ENCODE measurements at places on chromosomes 12 and 14.
A peak's percentile ranks its signal among the peaks of the same experiment; 100 is the strongest.

DNA sequence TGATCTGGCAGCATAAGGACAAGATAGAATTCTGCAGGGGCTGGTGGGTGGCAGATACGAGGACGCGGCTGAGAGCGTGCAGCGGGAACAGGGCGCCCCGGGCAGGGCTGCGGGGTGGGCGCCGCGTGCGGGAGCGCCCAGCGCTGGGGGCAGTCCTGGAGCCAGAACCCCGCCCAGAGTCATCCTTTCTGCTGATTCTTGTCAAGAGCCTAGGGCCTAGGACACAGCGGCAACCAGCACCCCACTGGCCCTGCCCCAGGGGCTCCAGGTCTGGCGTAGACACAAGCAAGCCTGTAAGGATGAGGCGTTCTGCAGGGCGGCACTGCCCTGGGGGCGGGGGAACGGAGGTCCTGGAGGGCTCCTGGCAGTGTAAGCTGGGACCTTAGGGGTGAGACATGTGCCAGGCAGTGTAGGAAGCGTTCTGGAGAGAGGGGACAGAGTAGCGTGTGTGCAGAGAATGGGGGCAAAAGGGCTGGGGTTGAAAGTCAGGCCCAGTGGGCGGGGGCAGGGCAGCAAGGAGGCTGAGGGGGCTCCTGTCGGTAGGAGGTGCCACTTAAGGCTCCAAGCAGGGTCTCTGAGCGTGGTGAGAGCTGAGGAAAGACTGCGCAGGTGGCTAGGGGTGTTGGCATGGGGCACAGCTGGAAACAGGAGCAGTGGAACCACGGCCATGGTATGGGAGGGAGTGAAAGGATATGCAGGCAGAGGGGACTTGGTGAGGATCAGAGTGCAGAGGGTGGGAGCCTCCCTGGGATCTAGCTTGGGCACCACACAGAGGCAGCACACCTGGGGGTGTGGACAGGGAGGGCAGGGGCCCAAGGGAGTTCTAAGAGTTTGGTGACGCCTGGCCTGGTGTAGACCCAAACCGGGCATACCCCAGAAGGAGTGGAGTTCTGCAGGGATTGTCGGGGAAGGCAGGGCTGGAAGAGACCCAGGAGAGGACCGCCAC lies 845 bp upstream of the AHNAK2 start:
- no peak for DNase-seq

- DNase-seq: no peak
These were observed 8.6 kb downstream of the GLTP start for GRCh38 chr12:109871668-109872314.

- no peak for DNase-seq
These were observed 38.3 kb downstream of the TTLL5 start for GRCh38 chr14:75699331-75699730.

GRCh38 chr14:75138492-75138891 lies 11.6 kb upstream of the NEK9 start:
- no peak for DNase-seq

DNA sequence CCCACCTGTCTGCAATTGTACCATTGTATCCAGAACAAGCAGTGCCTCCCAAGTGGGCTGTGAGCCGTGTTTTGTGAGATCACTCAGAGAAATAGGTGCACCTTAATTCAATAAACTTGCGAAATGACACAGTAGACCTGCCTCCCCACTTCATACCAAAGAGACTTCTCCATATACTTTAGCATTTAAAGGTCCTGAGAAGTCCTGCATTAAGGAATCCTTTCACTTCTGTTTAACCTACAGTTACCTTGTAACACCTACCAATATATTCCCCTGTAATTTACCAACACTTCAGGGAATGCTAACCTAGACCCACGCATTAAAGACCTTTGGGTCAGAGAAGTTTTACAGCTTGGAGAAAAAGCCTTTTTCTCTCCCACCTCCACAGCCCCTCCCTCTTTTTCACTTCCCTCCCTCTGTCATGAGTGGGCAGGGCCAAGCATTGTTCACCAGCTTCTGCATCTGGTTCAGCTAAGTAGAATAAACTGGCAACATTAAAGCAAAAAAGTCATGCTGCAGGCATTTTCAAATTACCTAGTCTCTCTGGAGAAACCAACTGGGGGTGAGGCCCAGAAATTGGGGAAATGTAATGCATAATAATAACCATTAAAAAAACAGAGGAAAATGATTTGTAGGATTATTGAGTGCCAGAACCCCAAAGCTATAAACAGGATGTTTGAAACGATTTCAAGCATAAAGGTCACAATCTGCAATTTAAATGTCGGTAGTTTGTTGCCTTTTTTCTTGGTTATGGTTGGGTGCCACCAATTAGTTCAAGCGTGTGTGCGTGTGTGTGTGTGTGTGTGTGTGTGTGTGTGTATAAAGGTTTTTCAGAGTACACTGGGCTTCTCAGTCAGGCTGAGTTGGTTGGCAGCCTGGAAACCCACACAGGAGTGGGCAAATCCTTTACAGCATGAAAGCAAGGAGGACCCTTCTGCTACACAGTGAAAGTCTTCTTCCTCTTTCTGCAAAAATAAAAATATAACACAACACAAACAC lies 13.7 kb upstream of the WSCD2 start:
- no peak for DNase-seq

GRCh38 chr12:84636801-84637290 lies 275.8 kb downstream of the SLC6A15 start:
- no peak for DNase-seq

GRCh38 chr14:55780156-55780946 lies 200.3 kb downstream of the KTN1 start:
- DNase-seq: no peak

- DNase-seq: no peak
These were observed 14.1 kb downstream of the TEDC1 start for GRCh38 chr14:105505101-105505500.

DNA sequence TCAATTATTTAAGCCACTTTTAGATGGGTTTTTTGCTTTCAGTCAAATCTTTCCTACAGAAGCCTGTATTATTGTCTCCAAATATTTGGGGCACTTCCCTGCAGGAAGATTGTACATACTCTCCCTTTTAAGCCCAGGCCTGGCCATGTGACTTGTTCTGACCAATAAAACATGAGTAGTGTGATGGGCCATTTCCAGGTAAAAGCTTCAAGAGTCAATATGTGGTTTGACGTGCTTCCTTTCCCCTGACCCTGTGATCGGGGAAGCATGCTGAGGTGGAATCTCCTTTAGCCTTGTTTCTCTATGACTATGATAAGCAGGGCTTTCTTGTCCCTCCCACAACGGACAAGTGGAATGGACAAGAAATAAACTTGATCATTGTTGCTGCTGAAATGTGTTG lies 14.2 kb upstream of the NIN start:
- no peak for DNase-seq

DNA sequence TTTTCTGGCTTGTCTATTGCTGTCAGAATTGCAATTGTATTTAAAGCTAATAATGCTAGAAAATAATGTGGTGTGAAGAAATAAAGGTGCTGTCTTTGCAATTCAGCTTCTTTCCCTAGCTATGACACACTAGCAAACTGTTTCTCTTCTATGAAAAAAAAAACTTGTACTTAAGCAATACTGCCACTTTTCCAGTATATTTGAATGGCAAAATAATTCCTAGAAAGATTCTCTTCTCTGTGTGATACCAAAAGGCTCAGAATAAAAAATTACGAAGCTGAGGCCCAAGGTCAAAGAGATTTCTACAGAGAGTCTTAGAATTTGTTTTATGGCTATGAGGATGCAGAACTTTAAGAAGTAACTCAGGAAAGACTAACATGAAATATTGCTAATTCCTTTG lies 235.5 kb downstream of the ADAMTS20 start:
- DNase-seq: no peak

- DNase-seq: peak; percentile 40
These were observed 2.2 kb downstream of the OASL start for GRCh38 chr12:121036810-121037326.

DNA sequence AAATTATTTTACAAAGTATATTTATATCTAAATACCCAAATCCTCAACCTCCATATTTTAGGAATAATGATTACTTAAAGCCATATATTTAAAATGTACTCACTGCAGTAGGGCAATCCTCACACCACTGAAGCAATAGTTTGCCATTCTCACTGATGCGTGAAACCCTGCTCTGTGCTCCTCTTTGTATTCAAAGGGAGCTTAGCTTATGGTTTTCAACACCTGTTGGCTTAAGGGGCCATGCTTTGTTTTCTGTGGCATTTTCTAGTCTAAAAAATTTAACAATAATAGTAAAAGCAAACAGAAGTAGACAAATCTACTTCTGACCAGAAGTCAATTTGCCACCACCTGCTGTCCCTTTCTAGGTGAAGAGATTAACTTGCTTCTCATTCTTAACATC lies 294.6 kb downstream of the FLRT2 start:
- no peak for DNase-seq

DNA sequence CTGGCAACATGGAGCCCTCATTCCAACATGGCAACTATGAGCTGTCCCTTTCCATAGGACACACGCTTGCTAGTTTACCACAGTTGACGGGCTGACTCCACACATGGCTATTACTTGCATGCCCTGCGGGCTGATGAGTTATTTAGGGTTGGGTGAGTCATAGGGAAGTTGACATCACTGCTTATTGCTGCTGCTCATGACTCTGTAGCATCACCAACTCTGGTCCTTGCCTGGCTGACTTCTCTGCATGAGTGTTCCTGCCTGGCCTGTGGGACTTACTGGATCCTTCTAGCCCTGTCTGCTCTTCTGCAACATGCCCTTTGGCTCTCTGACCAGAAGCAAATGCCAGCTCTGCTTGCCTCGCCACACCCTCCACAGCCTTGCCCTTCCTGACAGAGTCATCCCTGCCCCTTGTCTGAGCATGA lies 199.5 kb downstream of the ANO6 start:
- DNase-seq: peak; percentile 20

DNA sequence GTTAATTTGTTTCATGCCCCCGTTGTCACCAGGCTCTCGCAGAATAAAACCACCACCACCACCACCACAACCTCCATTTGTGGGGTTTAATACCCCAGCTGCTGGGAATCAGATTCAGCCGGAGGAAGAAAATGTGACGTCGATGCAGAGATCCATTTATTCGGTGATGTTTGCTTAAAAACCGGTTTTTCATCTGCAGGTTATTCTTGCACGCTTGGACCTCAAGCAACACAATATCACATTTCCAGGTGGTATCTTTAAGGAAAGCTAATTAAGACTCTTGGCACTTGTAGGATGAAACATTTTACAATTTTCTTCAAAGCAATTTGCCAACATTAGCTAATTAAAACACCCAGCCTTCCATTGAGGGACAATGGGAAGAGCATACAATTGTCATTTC lies 39.8 kb downstream of the SPRING1 start:
- no peak for DNase-seq

DNA sequence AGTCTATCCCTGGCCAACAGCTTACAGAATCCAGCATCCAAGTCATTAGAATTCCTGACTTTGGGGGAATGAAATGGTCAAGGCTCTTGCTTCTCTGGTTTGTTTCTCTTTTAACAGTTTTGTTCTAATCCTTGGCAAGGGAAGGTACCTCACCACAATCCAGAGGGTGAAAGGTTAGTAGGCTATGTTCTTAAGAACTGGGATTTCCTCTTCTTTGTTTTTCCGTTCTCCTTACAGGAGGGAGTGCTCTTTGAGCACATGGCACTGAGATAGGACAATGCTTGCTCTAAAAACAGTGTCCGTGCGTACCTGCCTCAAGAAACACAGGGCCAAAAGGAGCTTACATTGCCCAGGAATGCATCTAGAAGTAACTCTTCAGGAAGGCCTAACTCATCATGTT lies 156.6 kb downstream of the GCH1 start:
- DNase-seq: no peak
